ENCODE measurements at places on chromosomes 2 and 18.

DNA sequence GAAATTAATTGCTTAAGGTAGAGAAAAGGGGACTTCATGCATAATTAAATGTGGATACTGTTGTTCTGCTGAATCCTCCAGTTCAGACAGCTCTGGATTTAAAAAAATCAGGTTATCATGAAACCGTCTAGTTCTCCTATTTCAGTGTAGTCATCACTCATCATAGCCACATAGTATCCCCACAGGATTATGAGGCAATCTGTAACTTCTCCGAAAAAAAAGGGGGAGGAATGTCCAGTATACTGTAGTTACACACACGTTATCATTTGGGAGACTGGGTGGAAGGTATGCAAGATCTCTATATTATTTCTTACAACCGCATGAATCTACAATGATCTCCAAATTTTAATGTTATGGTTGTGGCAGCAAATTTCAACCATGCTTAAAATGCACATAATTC is 114.0 kb downstream of the HIBCH start:
- DNase-seq = peak; percentile 69

GRCh38 chr18:76977108-76977621 is 154.8 kb downstream of the ZNF236 start:
- no peak for DNase-seq

GRCh38 chr2:38380397-38381130 is 3.5 kb upstream of the ATL2 start:
- no peak for DNase-seq

GRCh38 chr2:237774811-237775553 is 23.6 kb upstream of the RBM44 start:
- DNase-seq = peak; percentile 32

GRCh38 chr18:76963936-76964335 is 141.6 kb downstream of the ZNF236 start:
- DNase-seq = no peak

GRCh38 chr2:148658807-148659722 is 14.5 kb downstream of the EPC2 start:
- DNase-seq = peak; percentile 59

DNA sequence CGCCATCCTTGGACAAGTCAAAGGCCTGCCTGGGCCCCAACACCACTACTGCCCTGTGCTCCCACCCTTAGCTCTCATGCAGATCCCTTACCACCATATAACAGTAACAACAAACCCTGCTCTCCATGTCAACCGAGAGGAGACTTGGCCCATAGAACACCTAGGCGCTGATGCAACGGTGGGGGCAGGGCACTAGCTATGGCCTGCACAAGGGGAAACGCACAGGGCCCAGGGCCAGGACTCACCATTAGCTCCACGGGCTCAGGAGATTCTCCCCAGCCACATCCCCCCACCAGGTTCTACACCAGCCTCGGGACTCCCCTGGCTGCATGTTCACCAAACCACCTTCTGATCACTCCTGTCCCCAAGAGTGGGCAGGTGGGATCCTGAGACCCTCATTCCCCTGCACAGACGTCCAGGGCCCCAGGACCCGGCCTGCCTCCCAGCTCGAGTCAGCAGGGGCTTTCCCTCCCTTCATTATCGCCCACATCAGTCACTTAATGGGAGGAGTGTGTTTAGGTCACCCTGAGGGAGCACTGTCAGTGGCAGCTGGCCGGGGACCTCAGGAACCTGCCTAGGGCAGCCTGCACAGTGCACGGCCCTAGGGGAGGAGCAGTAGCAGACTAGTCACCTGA is 29.3 kb downstream of the ANKMY1 start:
- DNase-seq = no peak

DNA sequence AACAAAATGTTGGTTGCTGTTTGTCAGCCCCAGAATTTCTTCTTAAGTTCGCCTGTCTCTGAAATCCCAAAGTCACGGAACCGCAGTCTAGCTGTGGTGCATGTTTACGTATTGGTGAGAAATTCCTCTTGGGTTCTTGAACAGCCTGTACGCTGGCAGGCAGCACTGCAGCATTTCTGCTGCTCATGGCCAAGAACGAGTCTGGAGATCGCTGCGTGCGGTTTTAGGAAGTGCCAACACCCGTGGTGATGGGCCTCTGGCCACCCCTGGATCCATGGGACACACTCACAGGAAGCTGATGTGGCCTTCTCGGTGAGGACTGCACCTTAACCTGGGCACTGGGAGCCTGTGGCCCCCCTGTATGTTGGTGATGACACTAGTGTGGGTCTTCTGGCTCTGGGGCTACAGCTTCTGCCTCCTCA is 23.7 kb downstream of the ASB1 start:
- no peak for DNase-seq

- DNase-seq = no peak
Observed at GRCh38 chr18:79058007-79058406, 11.2 kb upstream of the ATP9B start.

DNA sequence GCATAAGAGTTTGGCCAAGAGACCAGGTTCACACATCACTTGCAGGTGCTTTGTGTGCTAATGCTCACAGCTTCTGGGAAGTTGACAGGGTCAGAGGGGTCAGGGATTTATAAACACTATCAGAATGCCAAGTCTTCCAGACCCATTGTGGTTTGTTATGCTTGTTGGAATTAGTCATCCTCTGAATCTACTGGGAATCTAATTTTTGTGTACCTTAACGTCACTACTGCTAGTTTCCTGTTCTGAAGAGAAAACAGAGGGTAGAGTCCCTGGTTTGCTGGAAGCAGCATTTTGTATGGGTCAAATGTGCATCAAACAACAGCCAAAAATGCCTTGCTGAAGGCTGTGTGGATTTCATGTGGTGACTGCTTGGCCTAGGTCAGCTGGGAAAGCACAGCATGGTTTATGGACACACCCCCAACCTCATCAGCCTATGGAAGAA is 33.3 kb downstream of the ANTXR1 start:
- DNase-seq = peak; percentile 58

DNA sequence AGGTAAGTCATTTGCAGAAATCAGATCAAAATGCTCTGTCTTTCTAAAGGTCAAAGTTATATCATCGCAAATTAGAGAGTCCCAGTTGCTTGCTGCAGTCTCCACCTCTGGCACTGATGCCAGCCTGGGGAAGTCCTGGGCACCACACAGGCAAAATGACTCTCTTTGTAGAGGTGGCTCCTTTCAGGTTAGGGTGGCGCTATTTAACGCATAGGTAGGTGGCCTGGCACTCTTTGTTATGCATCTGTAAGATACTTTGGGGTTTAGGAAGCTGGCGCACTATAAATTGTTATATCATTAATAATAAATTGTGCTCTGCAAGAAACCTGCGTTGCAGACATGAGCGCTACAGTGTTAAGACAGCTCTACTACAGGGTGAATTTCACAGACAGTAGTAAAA is 268.5 kb downstream of the ICOS start:
- DNase-seq = no peak

DNA sequence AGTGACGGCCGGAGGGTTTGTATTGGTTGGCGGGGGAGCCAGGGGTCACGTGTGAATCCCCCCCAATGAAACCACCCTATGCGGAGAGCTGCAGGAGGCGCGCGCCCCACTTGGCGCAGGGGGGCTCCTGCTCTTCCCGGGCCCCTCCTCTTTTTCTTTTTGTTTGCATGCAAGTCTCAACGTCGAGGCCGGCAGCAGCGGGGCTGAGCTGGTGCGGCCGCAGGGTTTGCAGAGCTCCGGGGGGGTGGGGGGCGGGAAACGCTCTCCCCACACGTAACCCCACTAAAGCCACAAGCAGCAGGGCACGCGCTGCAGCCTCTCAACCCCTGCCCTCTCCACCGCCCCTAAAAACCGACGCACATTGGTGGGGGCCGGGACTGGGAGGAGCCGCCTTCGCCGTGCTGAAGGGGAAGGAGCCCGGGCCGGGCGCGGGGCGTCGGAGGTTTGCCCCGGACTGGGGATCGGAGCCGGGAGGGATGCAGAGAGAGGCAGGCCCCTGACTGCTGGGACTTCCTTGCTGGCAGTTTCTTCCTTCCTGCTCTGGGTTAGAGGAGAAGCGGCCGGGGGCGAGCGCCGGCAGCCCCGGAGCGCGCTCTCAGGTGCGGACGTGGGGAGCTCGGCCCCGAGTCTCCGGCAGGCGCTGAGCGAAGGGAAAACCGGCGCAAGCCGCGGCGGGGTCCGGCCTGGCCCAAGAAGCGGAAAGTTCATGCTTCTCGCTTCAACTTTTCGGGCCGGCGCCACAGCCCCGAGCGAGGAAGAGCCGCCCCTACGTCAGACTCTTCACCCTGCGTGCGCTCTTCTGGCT is 864 bp downstream of the LBH start:
- DNase-seq = peak; percentile 63

- no peak for DNase-seq
Observed at GRCh38 chr2:219286436-219287115, 7.4 kb downstream of the DNAJB2 start.

- DNase-seq = no peak
Observed at GRCh38 chr18:74166386-74166785, 18.1 kb downstream of the TIMM21 start.

- DNase-seq = peak; percentile 98
Observed at GRCh38 chr18:73688851-73689711, 458.6 kb downstream of the FBXO15 start.

DNA sequence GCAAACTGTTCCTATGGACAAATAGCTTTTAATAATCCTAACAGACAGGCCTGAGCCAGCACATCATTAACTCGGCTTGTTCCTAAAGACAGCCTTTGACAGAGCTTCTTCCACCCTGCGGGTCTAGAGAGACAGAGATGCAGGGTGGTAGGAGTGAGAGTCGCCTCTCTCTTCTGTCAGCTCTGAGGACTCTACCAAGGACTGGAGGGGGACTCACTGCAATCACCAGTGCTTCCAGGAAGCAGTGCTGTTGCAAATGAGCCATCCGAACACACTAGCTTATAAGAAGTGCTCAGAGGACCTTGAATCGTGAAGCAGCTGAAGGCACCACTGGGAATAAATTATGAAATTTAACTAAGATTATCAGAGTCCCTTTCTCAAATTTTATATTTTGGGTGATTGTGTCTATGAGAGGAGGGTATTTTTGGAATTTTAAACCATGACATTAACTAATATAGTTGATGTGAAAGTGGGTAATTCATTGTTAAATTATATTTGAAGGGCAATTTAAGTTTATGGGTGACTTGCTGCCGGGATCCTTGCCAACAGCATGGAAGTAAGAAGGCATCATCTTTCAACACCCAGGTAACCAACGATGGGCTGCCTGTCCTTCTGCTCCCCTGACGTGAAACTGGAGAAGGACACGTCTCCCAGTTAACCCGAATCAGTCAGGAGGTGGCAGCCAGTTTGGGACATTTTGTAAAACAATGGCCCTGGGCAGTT is 43.6 kb upstream of the PXDN start:
- no peak for DNase-seq

GRCh38 chr2:88602022-88602421 is 25.2 kb downstream of the EIF2AK3 start:
- no peak for DNase-seq

DNA sequence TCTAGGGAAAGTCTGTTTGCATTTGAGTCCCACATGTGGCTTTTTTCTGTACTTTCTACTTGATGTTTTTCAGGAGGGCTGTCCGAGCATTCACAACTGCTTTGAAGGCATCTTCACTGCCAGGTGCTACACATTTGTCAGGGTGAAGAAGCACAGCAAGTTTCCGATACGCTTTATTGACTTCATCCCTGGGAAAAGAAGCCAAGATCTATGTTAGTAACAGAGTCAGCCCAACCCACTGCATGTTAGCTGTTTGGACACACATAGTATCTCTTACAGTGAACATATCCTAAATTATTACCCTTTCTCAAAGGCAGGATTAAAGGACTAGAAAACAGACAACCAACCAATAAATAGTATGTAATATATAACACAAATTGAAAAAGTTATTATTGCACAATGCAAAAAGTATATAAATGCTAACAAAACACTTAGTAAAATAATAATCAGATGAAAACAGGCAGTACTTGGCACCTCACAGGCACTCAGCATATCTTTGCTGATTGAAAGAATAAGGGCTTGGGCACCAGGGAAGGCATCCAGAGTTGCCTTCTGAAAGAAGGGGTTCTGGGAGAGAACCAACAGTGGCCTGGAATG is 24.1 kb downstream of the DNAJC27 start:
- DNase-seq = no peak

DNA sequence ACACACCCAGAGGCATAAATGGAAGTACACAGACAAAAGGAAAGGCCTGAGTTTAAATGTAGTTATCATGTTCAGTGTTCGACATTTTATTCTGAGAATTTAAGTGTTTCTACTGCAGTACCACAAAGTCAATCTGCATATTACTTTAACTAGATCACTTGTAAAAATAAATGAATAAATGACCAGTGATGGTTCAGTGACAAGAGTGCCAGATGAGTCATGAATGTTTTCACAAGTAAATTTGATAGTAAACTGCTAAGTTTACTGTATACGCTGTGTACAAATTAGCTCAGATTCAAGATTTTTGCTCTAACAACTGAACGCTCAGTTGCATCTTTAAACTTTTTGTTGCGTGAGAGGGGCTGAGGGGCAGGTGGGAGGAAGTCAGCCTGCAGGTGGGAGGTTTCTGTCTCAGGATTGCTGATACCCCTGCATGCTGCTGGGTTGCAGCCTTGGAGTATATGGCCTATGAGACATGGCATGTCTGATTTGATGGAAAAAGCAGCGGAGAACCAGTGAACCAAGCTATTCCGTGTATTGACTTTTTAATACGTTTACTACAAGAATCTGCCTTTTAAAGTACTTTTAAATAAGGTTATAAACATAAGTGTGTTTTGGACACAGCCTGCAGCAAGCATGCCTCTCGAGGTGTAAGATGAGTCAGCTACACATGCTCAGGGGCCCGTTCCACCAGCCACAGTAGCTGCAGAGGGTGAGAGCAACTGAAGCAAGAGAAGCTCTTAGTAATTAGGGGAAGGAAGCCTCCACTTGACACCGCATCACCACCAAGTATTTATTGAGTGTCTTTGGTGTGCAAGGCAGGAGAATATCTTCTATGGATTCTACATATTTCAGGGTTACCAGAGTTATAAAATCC is 245.1 kb downstream of the NEDD4L start:
- peak; percentile 64 for DNase-seq

- DNase-seq = no peak
Observed at GRCh38 chr2:66691031-66691965, 256.4 kb downstream of the MEIS1 start.

- DNase-seq = peak; percentile 79
Observed at GRCh38 chr18:22432657-22433137, 15.0 kb upstream of the CTAGE1 start.

DNA sequence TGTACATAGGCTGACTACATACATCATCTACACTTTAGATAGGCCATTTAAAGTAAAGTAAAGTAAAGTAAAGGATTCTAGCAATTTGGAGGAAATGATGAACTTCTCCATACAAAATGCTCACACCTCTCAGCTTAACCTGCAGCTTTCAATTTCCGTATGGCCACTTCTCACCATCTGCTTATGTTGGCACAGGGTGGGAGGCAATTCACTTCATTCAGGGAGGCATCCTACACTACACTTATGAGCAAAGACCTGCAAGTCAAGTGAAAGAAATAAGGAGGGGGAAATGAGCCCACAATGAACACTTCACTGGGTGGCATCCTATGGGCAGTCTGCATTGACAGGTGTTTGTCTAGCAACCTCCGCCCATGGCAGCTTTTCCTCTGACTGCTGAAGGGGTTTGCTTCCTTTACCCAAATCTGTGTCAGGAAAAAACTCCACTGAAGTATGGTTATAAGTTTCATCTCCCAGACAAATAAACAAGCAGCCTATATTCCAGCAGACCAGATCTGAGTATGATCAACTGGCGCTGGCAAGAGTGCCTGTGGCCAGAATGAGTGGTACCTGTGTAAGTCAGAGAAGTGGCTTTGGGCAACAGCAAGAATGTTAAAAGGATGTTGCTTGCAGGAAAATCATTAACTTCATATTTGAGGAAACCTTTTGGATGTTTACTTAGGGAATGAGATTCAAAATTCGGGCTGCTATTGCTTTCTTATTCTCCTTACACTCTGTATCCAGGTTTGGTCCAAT is 449.1 kb downstream of the TGIF1 start:
- no peak for DNase-seq

- DNase-seq = no peak
Observed at GRCh38 chr2:31003749-31004148, 134.5 kb downstream of the GALNT14 start.
